ENCODE measurements at places on chromosomes 7 and 10.

DNA sequence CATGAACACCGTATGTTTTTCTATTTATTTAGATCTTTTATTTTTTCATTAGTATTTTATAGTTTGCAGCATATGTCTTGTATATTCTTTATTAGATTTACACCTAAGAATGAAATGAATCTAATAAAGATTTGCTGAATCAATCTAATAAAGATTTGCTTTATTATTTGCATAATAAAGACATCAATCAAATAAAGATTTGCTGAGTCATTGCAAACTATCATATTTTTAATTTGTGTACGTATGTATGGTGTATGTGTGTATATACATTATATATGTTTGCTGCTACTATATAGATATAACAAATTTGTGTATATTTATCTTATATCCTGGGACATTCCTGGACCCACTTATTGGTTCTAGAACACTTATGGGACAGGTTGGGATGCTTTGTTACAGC is 147.5 kb downstream of the PTN start:
- DNase-seq: no peak

DNA sequence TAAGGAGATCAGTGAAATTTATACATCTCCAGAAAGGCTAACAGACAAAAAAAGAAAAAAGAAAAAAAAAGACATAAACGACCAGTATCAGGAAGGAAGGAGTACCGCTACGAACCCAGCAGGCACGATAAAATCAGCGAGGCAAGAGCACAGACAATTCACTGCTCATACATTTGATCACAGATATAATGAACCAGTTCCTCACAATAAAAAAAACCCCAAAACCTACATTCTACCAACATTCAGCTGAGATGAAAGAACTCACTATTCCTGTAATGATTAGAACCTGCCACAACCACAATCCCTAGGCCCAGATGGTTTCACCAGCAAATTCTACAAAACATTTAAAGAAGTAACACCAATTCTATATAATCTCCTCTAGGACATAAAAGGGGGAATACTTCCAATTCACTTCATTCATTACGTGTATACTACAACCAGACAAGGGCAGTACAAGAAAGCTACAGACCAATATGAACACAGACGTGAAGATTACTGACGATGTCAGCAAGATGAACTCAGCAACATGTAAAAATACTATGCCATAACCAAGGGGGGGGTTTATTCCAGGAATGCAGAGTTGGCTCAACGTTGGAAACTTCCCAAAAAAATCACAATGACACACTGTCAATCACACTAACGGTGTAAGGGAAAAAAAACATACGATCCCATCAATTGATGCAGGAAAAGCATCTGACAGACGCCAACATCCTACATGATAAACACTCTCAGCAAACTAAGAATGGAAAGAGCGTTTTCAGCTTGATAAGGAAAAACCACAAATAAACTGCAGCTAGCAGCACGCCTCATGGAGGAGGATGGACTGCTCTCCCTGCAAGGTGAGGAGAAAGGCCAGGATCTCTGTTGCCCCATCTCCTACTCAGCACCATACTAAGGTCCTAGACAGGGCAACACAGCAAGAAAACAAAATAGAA is 256.2 kb downstream of the ELFN1 start:
- DNase-seq: no peak

GRCh38 chr10:37434091-37434490 is 308.7 kb downstream of the ANKRD30A start:
- no peak for DNase-seq

DNA sequence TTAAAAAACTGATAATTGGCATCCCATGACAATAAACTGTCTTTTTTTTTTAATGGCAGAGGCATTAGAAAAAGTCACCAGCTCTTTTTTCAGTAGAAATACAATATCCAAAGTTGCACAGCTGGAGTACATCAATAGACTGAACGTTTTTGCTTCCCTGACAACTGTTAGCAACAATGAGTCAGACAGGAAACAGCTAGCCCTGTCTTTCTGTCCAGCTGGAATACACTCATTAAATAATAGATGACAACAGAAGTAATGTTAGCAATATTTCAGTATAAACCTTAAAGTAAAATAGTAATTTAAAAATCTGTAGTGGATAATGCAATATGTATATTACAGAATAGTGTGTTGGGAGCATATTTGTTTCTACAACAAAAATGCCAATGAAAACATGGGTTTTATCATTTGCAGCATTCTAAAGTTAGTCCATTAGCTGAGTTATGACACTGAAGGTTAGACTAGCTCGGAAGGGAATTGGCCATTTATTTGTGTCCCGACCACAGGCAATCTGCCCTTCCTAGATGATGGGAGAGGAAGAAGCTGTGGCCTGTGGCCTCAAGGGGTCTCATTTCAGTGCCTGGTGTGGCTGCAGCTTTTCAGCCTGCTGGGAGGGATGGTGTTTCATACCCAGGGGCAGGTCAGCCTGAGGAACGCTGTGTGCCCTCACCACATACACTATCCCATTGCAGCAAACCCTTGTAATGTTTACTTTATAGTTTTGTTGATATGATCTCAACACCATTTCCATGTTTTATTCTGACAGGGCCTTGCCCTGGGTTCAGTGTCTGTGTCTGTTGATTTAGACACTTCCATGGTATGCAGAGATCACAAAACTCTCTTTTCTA is 173.3 kb downstream of the SLC16A9 start:
- DNase-seq: no peak

DNA sequence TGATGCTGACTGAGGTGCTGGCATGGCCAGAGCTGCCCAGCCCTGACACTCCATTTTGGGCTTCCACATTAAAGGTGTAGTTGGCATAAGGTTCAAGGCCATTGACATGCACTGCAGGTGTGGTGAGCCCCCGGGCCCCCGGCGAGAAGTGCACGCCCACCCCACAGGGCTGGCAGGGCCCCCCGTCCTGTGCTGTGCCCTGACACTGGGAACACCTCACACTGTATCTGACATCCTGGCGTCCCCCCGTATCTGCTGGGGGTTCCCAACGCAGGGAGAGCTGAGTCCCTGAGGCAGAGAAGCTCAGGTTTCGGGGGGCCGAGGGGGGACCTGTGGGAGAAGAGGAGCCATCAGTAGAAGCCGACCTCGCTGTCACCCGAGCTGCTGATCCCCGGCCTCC is 10.0 kb downstream of the EPHA1 start:
- no peak for DNase-seq

DNA sequence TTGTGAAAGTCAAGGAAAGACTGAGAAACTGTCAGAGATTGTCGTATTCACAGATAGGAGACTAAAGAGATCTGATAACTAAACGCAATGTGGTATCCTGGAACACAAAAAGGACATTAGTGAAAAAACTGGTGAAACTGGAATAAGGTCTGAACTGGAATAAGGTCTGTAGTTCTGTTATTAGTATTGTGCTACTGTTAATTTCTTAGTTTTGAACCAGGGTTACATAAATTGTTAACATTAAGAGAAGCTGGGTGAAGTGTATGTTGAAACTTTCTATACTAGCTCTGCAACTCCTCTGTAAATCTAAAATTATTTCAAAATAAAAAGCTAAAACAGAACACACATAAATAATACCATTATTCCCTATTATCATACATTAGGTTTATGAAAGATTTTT is 3.4 kb upstream of the NT5C2 start:
- DNase-seq: no peak

DNA sequence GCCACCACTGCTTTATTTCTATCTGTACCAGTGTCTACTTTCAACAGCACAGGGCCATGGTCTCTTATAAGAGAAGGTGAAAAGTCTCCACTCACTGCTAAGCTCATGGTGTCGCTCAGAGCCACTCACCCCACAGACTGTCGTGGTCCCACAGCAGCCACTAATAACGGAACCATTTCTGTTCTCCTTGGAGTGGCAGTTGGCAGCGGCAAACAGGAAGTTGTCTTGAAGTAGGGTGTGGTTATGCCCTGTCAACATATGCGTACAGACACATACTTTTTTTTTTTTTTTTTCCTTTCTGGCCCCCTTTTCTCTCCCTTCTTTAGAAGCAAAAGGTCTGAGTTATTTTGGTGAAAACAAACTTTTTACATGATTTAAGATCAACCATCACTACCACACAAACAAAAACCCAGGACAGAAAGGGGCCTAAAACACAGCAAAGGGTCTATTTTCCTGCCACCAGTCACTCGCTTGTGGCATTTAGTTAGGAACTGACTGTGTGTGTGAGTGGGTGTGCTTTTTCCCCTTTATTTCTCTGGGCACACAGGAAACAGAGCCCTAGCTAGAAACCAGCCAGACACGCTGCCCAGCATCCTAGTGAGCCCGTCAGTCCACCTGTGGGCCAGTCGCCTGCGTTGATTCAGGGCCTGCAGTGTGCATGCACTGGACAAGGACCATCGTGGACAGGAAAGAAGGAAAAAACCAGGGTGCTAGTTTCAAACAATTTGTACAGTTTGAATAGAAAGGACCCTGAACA is 96.7 kb upstream of the EFCAB10 start:
- no peak for DNase-seq

DNA sequence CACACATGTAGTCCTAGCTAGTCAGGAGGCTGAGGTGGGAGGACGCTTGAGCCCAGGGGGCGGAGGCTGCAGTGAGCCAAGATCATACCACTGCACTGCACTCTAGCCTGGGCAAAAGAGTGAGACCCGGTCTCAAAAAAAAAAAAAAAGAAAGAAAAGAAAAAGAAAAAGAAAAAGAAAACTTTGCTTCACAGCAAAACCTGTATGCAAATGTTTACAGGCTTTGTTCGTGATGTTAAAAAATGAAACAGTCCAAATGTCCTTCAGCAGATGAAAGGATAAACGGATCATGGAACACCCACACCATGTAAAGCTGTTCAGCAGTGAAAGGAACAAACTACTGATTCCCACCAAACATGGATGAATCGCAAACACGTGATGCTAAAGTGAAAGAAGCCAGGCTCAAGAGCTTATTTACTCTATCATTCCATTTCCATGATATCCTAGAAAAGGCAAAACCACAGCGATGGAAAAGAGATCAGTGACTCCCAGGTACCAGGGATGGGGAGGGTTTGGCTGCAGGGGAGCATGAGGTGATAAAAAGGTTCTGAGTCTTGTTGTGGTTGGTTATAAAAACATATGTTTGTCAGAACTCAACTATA is 15.1 kb downstream of the LRRC20 start:
- no peak for DNase-seq

GRCh38 chr10:43273543-43273942 is 6.7 kb upstream of the RASGEF1A start:
- DNase-seq: no peak

- DNase-seq: no peak
These were observed 8.8 kb downstream of the GATA3 start for GRCh38 chr10:8063128-8063908.

GRCh38 chr7:66015440-66016130 is 33.6 kb upstream of the GUSB start:
- DNase-seq: no peak

DNA sequence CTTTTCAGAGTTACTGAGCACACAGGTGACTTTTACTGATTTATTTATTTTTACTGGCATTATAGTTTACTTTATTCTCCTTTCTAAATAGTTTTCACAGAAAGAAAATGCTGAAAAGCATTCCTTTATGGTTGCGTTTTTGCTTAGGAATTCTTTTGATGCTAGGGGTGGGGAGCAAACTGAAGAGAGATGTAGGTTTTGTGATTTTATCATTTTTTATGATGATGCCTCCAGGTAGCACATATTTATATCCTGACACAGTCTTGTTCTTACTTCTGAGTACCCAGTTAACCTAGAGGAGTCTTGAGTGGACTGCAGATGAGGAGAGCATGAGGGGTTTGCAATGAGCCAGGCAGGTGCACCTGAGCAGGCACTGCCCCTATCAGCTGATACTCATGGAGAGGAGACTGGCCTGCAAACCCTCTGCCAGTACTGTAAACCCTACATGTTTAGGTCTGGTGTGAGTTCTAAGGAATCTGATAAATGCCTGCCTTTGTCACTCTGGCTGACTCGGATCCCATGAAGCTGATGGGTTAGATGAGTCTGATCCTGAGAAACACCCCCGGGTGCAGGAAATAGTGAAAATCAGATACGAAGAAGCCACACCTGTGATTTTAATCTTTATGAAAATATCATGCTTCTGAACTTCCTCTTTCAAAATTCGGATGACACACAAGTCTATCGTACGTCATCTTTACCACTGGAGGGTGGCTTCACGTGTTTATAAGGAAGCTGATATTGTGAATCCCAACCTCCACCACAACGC is 302.9 kb downstream of the WDR37 start:
- no peak for DNase-seq

DNA sequence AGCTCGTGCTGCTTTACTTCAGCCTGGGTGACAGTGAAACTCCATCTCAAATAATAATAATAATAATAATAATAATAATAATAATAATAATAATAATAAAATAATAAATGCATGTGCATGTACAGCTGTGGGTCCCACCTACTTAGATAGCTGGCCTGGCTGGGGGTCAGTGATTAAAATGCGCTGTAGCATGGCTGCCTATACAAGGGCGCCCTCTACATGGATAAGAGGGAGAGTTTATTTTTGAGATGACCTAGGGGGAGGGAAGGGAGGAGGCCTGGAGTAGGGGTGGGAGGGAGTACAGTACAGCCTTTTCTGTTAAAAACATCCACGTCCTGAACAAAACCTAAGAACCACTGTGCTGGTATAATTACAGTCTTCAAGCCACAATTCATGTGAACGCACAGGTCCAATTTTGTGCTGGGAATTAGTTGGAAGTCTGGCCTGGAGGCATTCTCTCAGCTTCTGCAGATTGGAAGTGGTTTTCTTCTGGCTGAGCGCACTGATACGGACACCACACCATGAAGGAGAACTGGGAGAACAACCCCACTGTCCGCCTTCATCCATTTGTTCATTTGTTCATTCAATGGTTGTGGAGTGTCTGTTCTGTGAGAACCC is 146.5 kb downstream of the TMEM178B start:
- DNase-seq: peak; percentile 77

GRCh38 chr7:92391071-92391470 is 56.2 kb upstream of the GATAD1 start:
- no peak for DNase-seq

GRCh38 chr7:71261066-71261465 is 129.1 kb downstream of the GALNT17 start:
- no peak for DNase-seq
